ENCODE measurements at places on chromosomes 2 and 18. TPM values are rescaled to one million over a fixed set of nuclear protein-coding genes. Genes with fewer than 3 reads are reported as not detected.
A peak's percentile ranks its signal among the peaks of the same experiment; 100 is the strongest.

The NEURL3 gene
- 5.3 TPM for total RNA-seq

The KLHL14 gene
- total RNA-seq = 0.05 TPM

The CD28 gene
- total RNA-seq = 206 TPM

The C2orf80 gene
- not detected for total RNA-seq

The MREG gene
- 9.0 TPM for total RNA-seq

The RAX gene
- not detected for total RNA-seq

DNA sequence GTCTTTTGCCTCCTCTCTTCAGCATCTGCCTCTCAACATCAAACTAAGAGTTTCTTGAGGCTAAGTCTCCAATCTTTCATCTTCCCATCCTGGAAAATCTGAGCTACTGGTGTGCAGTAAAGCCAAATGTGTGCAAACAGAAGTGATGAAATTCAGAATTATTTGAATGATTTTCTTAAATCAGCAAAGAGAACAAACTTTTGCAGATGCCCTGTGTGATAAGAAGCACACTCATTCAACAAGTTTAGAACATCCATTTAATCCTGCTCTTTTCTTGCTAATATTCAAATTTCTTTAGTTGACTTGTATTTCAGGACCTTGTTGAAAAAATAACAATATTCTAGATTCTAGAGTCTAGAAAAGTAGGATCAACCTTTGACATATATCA is 1374.9 kb upstream of the CELF4 start:
- no peaks in the 10 kb centered on the region for H3K36me3 ChIP-seq
- H3K27me3 ChIP-seq = no peaks in the 10 kb centered on the region
- DNase-seq = no peak
- H3K4me1 ChIP-seq = peaks cover 52% of the 10 kb centered on the region
- H3K27ac ChIP-seq = peak overlapping the region; percentile 100

DNA sequence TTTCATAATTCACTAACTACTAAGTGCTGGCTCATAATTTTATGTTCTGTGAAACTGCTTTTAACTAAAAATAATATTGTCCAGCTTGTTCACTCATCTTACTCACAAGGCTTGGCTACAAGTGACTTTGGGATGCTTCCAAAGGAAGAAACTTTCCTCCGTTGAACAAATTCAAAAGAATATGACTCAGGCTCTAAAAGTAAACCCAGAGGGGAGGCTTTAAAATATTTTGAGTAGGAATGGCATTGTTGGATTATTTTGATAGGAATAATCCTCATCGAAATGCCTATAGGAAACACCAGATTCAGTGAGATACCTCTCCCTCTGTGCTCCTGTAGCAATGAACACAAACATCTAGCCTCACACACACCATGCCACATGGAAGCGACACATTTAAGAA is 25.2 kb upstream of the TLK1 start:
- H3K36me3 ChIP-seq = no peaks in the 10 kb centered on the region
- H3K27me3 ChIP-seq = peaks cover 17% of the 10 kb centered on the region
- no peak for DNase-seq
- H3K27ac ChIP-seq = no peak overlapping the region

DNA sequence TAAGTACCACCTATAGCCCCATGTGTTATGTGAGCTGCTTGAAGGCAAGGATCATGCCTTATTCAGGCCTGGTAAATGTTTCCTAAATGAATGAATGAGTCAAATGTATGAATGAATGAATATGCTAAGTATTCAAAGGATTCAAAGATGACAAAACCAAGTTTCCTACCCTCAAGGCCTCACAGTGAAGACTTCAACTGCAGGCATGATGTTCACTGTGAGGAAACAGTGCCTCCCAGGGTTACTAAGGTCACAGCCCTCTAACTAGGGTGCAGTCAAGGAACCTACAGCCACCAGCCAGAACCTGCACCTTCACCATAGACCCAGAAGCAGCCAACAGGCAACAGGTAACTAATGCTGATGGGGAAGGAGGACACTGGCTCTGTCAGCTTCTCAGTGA is 69.3 kb downstream of the SUMO1 start:
- peaks cover 14% of the 10 kb centered on the region for H3K27me3 ChIP-seq
- no peak overlapping the region for H3K4me3 ChIP-seq
- no peak overlapping the region for H3K27ac ChIP-seq
- peaks cover 33% of the 10 kb centered on the region for H3K4me1 ChIP-seq

DNA sequence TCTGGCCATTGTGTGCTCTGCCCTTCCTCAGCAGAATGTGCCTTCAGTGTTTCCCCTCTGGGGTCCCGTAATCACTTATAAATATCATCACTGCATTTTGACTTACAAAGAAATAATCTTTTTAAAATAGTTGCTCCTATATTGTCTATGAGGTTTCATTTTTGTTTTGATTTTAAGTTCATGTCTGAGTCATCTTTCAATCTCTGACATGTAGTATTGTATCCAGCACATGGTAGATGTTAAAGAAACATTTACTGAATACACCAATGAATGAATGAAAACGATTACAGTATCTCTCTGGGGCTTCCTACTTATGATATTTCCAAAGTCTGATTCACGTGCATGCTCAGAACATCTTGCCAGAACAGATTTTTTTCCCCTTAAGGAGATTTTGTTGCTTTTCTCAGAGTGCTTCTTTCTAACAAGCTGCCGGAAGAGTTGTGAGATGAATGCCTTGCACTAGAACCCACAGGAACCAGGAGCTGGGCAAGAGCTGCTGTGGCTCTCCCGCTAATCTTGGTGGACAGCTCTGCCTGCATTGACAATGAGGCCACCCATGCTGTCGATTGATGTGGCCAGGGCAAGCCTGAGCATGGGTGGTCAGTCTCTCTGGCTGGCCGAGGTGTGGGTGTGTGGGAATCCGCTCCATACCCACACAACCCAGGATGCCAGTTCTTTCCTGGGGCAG is 199.4 kb downstream of the CYRIA start:
- H3K27ac ChIP-seq = no peak overlapping the region
- DNase-seq = no peak
- peaks cover 32% of the 10 kb centered on the region for H3K27me3 ChIP-seq
- no peaks in the 10 kb centered on the region for H3K36me3 ChIP-seq
- H3K4me1 ChIP-seq = peaks cover 15% of the 10 kb centered on the region
- H3K4me3 ChIP-seq = no peak overlapping the region

- no peaks in the 10 kb centered on the region for H3K27me3 ChIP-seq
- H3K27ac ChIP-seq = no peak overlapping the region
- peaks cover 6% of the 10 kb centered on the region for H3K36me3 ChIP-seq
- H3K4me1 ChIP-seq = peaks cover 40% of the 10 kb centered on the region
These were observed 6.6 kb downstream of the D2HGDH start for GRCh38 chr2:241741016-241741415.

GRCh38 chr2:148982282-148982681 is 56.2 kb upstream of the LYPD6B start:
- DNase-seq = no peak
- no peaks in the 10 kb centered on the region for H3K4me1 ChIP-seq
- no peak overlapping the region for H3K4me3 ChIP-seq
- H3K27ac ChIP-seq = no peak overlapping the region
- H3K27me3 ChIP-seq = no peaks in the 10 kb centered on the region

- no peak overlapping the region for H3K4me3 ChIP-seq
- no peak for DNase-seq
- no peaks in the 10 kb centered on the region for H3K27me3 ChIP-seq
- H3K27ac ChIP-seq = no peak overlapping the region
- H3K36me3 ChIP-seq = no peaks in the 10 kb centered on the region
These were observed 351.9 kb downstream of the LRRTM1 start for GRCh38 chr2:79952616-79953015.

GRCh38 chr2:235937087-235937486 is 231.1 kb downstream of the GBX2 start:
- no peaks in the 10 kb centered on the region for H3K4me1 ChIP-seq
- H3K4me3 ChIP-seq = no peak overlapping the region
- no peak overlapping the region for H3K27ac ChIP-seq
- H3K36me3 ChIP-seq = no peaks in the 10 kb centered on the region
- DNase-seq = no peak

DNA sequence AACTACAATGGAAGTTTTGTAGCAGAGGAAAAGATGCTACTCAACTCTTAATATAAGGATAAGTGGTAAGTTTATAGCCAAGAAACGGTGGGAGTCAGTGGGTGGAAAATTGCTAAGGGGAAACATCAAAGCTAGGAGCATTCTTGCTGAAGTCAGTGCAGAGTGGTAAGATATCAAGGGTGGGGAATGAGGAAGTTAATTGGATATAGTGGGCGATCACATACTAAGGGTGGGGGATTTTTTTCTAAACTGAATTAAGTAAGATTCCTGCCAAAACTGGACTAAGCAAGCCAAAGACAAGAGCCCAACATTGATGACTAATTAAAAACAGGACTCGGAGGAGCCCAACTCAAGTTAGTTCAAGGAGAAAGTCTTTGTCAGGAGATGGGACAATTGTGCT is 525.4 kb downstream of the CCDC85A start:
- H3K4me3 ChIP-seq = no peak overlapping the region
- H3K36me3 ChIP-seq = no peaks in the 10 kb centered on the region
- no peak overlapping the region for H3K27ac ChIP-seq
- H3K4me1 ChIP-seq = no peaks in the 10 kb centered on the region

- H3K4me3 ChIP-seq = no peak overlapping the region
- no peaks in the 10 kb centered on the region for H3K36me3 ChIP-seq
- no peak overlapping the region for H3K27ac ChIP-seq
- no peaks in the 10 kb centered on the region for H3K4me1 ChIP-seq
- peaks cover 24% of the 10 kb centered on the region for H3K27me3 ChIP-seq
- no peak for DNase-seq
These were observed 36.7 kb downstream of the ADCYAP1 start for GRCh38 chr18:941331-941730.

- DNase-seq = no peak
- H3K4me1 ChIP-seq = no peaks in the 10 kb centered on the region
- no peaks in the 10 kb centered on the region for H3K27me3 ChIP-seq
- H3K36me3 ChIP-seq = no peaks in the 10 kb centered on the region
- H3K4me3 ChIP-seq = no peak overlapping the region
These were observed 214.9 kb downstream of the ALPK2 start for GRCh38 chr18:58413667-58414628.

- peaks cover 78% of the 10 kb centered on the region for H3K27me3 ChIP-seq
- H3K27ac ChIP-seq = peak overlapping the region; percentile 57
- DNase-seq = peak; percentile 53
- H3K36me3 ChIP-seq = peaks cover under 1% of the 10 kb centered on the region
These were observed 4.2 kb downstream of the HOXD11 start for GRCh38 chr2:176111309-176111663.

GRCh38 chr2:168835969-168836368 is 33.5 kb downstream of the NOSTRIN start:
- no peak for DNase-seq
- no peak overlapping the region for H3K27ac ChIP-seq
- no peak overlapping the region for H3K4me3 ChIP-seq
- no peaks in the 10 kb centered on the region for H3K36me3 ChIP-seq

DNA sequence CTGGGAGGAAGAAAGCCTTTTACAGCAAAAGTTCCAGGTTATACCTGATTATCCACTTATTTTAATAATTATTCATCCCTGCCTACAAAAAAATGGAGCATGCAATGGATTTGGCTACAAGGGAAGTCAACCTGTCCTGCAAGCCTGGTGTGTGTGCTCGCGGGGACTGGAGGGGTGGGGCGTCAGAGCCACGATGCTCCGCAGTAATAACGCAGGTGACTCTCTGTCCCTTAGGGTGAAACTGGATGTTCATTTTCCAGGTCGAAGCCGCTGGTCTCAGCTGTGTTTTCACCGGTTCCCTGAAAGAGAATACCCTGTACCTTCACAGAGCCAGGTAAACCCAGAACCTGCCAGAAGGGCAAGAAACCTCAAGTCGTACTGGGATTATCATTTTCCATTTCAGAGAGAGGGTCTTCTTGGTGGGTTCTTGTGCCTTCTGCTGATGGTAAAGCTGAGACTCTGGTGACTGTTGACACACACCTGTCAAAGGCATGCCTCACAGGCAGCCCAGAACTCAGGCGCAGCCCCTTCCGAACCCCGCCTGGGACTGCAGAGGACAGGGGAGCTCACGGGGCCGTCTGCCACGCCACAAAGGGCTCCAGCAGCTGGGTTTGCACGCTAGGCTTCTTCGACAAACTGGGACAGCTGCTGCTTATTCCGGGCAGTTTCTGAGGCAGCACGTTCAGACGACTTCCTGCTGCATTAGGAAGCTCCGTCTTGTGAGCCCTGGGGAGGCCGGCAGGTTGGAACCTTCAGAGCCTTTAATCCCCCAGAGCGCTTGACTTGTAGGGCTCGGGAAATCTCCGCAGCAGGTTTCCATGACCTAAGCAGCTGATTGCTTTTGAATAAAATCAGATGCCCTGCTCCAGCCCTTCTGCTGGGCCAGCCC is 58.6 kb downstream of the KCNG2 start:
- no peak overlapping the region for H3K27ac ChIP-seq
- no peak overlapping the region for H3K4me3 ChIP-seq
- no peaks in the 10 kb centered on the region for H3K4me1 ChIP-seq
- peaks cover 19% of the 10 kb centered on the region for H3K27me3 ChIP-seq

DNA sequence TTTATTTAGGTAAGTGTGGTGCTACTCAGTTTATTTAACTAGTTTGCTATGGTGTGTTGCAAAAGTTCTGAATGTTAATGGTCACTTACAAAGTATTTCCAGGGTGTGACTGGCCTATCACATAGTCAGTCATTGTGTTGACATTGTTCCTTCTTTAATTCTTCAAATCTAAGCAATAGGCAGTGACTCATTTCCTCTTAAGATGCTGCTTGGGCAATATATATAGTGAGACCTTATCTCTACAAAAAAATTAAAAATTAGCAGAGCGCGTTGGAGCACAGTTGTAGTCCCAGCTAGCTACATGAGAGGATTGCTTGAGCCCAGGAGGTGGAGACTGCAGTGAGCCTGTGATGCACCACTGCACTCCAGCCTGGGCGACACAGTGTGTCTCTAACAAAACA is 5.8 kb upstream of the CCDC88A start:
- peaks cover 10% of the 10 kb centered on the region for H3K4me1 ChIP-seq
- peaks cover 19% of the 10 kb centered on the region for H3K27me3 ChIP-seq
- H3K36me3 ChIP-seq = no peaks in the 10 kb centered on the region
- no peak overlapping the region for H3K4me3 ChIP-seq
- no peak for DNase-seq
- H3K27ac ChIP-seq = no peak overlapping the region

- H3K36me3 ChIP-seq = peaks cover 2% of the 10 kb centered on the region
- peak; percentile 51 for DNase-seq
- peaks cover 43% of the 10 kb centered on the region for H3K4me1 ChIP-seq
- H3K27ac ChIP-seq = no peak overlapping the region
- no peak overlapping the region for H3K4me3 ChIP-seq
These were observed 556 bp downstream of the DNMT3A start for GRCh38 chr2:25341011-25341727.

DNA sequence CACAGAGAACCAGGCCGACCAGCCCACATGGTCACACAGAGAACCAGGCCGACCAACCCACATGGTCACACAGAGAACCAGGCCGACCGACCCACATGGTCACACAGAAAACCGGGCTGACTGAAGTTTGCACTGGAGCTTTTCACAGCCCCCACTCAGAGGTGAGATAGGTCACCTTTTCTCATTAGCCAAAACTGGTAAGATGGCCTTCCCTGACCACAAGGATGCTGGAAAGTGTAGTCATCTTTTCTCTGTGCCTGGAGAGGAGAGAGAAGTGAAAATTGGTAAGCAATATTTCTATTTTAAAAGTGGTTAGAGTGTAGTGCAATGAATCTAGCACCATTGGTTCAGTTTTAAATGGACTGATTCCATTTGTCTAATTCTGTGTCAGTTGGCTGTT is 247.1 kb downstream of the NEDD4L start:
- H3K4me1 ChIP-seq = no peaks in the 10 kb centered on the region
- H3K27me3 ChIP-seq = peaks cover 14% of the 10 kb centered on the region
- H3K36me3 ChIP-seq = no peaks in the 10 kb centered on the region
- DNase-seq = no peak

All from activated T-cell treated with anti-CD3 and anti-CD28 coated beads, Interleukin-2, amount 50 U/mL, for 72 hours (primary cell).